ENCODE measurements at places on chromosomes 3 and 15. TPM values are rescaled to one million over a fixed set of nuclear protein-coding genes. Genes with fewer than 3 reads are reported as not detected.

GRCh38 chr15:71607383-71607782 lies 203.0 kb upstream of the NR2E3 start:
- no peak for DNase-seq

SCN5A gene
- 0.72 TPM for total RNA-seq

DNA sequence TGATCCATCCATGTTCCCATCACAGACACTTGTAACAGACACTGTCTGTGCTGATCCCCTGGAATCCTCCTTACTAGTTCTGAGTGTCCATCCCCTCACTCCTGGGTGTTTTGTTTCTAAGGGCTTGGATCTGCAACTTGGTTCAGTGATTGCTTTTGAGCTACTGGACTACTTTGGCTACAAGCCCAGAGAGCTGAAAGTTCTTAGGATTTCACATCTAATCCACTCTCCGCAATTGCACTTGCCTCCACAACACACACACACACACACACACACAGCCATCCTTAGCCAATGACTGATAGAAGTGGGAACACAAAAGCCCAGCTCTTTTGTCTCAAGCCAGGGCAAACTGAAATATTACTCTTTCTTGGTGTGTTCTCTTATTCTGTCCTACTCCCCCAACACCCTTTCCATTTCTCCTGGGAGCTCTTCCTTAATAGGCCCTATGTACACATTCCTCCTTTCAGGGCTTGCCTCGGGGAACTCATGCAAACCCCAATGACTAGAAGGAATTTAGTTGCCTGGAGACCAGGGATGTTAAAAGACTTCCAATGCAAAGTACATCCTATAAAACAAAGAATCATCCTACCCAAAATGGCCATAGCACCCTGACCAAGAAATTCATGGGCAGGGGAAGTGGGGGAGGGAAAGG lies 206.1 kb upstream of the UBE2E2 start:
- DNase-seq = no peak

DNA sequence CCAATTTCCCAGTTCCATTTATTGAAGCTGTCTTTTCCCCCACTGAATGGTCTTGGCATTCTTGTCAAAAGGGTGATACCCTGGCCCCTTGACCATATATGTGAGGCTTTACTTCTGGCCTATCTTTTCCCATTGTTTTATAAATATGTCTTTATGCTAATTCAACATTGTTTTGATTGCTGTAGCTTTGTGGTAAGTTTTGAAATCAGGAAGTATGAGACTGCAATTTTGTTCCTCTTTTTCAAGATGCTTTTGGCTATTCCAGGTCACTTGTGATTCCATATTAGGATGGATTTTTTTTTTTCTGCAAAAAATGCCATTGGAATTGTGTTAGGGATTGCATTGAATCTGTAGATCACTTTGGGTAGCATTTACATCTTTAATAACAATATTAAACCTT lies 141.2 kb upstream of the MANF start:
- no peak for DNase-seq

FGF12 gene
- total RNA-seq = 1.8 TPM

ACTRT3 gene
- 2.9 TPM for total RNA-seq

DNA sequence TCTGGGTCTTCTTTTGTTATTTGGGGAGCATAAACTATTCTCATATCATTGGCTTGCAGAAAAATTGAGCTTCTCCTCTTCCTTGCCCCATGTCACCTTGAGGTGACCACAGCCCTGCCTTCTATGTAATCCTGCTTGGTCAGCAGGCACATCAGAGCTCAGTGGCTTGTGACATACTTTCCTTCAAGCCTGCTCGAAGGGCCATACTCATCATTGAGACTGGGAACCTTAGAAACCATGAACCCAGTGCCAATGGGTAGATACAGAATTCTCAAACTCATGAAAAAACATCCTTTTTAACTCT lies 3.7 kb upstream of the CCR2 start:
- no peak for DNase-seq

GRCh38 chr15:78621810-78622402 lies 1.1 kb upstream of the CHRNA3 start:
- DNase-seq = no peak

DNA sequence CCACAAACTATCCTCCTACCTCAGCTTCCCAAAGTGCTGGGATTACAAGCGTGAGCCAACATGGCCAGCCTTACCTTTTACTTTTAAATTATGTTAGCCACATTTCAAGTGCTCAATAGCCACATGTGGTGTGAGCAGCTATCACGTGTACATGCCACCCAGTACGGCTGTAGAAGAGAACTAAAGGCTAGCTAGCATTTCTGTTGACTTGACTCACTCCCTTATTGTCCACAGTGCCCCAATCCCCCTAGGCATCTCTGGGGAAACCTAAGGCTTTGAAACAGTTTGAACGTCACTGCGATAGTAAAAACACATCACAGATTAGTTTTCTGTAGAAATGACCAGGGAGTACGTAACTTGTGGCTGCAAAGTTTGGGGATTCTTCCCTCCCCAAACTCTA lies 12.0 kb downstream of the C15orf40 start:
- no peak for DNase-seq

DNA sequence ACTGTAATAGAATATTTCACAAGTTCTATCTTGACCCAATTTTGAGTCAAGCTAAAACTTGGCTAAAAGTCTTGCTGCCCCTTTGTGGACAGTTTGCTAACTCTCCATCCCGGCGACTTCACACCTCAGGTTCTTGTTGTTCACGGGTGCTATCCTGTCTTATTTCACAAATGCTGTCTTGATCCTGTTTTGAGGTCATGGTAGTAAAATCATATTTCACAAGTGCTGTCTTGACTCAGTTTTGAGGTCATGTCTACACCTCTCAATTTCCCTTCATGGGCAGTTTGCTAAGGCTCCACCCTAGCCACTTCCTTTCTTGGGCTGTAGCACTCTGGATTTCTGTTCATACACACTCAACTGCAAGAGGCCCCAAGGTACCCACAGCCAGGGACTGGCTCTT lies 45.0 kb upstream of the GK5 start:
- no peak for DNase-seq

DNA sequence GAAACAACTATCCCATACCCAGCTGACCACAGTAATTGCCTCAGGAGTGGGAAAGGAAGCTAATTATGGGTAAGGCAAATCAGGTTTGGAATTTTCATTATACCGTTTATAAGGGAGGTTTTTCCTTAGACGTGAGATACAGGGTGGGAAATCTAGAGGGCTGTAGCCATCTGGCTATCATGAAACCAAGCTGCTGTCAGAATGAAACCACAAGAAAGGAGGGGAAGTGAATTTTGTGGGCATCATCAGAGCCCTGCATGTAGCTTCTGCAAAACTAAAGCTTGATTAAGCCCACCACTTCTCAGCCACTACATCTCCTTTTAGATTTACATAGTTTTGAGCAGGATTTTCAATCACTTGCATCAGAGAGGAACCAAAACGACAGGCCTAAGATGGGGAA lies 893.5 kb downstream of the TUSC7 start:
- DNase-seq = no peak

TPRG1 gene
- 2.7 TPM for total RNA-seq

PCYT1A gene
- total RNA-seq = 57.6 TPM

GRCh38 chr15:26087881-26088280 lies 224.8 kb upstream of the ATP10A start:
- no peak for DNase-seq

STAC gene
- 6.2 TPM for total RNA-seq

DNA sequence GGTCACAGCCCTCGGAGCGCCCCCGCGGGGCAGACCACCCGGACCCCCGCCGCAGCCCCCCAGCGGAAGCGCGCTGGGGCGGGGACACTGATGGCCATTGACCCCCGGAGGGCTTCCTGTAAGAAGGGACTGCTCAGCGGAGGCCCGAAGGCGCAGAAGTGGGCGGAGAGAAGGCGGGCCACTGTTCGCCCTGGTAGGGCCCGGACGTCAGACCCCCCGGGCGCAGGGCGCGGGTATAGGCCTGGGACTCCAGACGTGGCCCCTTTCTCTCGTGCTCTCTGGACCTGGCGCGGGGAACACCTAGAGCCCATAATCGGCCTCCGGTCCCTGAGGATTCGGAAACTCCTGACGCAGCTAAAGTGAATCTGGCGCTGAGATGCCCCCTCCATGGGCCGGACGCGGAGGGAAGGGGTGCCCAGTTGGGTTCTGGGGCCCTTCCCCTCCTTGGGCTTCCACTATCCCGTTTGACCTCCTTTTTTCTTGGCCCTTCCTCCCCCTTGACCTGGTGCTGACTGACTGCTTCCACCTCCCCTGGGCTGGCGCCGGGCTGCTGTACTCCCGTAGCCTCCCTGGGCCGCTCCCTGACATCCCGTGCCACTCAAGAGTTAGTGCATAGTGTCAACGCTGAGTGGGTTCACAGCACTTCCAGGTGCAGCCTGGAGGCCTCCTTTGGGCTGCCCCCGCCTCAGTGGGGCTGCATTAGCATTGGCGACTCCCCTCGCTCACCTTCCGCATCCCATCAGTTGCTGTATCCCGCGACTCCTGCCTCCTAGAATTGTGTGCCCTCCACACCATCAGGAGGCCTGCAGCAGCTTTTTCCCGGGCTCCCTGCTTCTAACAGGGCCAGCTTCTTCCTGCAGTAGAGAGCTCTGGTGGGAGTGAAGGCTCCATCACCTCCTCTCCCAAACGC lies 694 bp downstream of the ABTB1 start:
- peak; percentile 58 for DNase-seq

- no peak for DNase-seq
Observed at GRCh38 chr3:120763601-120764000, 21.1 kb downstream of the GTF2E1 start.

LRTM1 gene
- not detected for total RNA-seq
